NCI-H1105 treated with DMSO at 0.1 percent for 48 hours (cell line): ENCODE measurements at places on chromosomes 12 and 14.

DNA sequence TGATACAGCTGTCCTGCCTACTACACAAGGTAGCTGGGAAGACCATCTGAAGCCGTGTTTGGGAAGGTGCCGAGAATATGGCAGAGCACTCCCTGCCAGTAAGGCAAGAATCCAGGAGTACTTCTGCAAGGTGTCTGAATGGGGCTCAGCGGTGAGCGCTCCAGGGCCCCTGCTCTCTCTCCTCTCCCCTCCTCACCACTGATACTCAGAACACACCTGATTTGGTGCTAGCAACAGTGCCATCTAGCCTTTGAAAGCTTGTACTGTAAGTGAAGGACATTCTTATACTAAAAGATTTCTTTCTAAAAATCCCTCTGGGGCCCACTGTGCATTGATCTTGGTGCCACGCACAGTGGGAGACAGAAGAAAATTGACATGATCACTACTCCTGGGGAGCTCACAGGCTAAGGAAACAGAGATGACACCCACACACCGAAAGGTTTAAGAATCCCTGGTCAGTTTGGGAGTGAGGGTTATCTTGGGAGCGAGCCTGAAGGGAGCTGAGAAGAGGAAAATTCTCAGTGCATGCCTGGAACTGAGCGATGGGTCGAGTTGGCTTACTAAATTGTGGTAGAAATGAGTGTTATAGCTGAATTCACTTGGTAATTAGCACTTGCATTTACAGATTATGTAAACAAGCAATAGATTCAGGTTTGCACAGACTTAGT, 216.9 kb downstream of the NTF3 start:
- peak; percentile 95 for DNase-seq

GRCh38 chr12:65093606-65094005, 27.5 kb downstream of the WIF1 start:
- DNase-seq = no peak

DNA sequence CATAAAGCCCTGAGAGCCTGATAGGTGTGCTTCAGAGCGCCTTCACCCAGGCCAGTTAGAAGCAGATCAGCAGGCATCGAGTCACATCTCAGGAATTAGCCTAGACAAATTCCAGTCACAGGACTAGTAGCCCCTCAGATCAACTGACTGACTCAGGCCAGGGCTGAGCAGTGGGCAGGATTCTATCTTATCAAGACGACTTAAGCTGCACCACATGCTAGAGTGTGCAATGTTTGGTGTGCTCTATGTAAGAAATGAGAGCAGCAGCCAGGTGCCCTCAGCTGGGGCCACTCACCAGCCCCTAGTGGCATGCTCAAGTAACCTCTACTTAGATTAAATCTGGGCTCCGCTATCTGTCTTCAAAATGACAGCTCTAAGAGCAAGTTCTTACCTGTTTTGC, 19.7 kb upstream of the NGB start:
- no peak for DNase-seq

GRCh38 chr14:65200454-65200853, 98.1 kb upstream of the MAX start:
- DNase-seq = no peak

DNA sequence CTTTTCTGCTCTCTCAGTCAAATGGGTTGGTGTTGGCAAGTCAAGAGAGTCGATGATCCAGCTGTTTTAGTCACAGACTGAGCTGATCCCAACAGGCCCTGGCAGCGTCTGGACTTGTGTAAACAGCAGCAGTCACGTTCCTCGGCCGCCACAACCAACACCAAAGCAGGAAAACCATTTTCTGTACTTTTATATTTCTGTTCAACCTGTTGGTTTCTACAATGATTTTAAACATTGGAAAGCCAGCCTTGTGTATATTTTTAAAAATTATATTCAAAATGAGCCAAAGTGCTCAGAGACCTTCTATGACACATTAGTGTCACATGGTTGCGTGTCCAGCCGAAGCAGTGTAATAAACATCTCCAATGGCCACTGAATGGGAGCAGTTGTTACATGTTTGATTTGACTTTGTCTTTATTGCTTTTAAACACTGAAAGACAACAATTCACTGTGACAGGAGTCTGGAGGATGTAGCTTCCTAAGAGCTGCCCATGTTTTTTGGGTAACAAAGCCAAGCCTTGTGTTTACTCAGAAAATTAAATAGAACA, 5.9 kb upstream of the SIVA1 start:
- DNase-seq = peak; percentile 58

- DNase-seq = no peak
Measured at GRCh38 chr12:117098361-117099217, 627 bp downstream of the TESC start.

DNA sequence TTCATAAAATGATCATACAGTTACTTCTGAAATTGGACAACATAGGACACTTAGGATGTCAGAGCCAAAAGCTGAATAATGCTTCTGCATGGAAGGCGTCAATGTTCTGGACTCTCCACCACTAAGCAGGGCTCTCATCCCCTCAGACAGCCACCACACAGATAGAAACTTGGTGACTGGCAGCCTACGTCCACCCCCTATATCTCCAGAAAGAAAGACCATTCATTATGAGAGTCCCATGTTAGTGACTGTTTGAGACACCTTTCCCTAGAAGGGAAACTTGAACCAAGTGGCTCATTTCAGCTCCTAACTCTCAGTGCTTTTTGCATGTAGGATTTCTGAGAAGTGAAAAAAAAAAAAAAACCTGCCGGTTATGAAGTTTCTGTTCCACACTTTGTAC, 251.0 kb upstream of the FKBP4 start:
- DNase-seq = no peak

DNA sequence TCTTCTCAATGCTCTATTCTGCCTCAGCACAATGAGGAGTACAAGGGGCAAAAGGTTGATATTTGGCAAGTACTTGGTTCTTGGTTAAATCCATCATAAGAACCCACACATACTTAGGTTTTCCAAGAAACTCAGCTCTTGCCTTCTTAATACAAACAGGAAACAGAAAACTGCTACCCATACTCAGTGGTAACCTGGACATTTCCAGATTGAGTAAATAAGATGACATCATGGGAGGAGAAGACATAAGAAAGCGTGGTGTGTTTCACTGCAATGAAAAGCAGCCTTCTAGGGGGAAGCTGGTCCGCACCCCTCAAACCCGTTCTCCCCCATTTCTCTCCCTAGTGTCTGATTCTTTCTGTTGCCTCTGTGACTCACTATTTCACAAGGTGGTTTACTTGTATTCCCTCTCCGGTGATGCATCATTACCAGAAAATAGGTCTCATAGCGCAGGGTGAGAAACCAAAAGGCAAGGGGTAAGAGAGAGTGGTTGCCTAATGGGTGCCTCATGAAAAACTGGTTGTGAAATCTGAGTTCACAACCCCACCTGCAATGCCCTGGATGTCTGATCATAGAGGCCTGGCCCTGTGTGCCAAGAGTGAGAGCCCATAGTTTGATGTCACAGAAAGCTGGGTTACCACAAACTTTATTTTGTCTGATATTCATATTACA, 326.5 kb upstream of the TBX3 start:
- no peak for DNase-seq

- DNase-seq = no peak
Measured at GRCh38 chr12:13125996-13126395, 22.5 kb upstream of the GSG1 start.

- DNase-seq = no peak
Measured at GRCh38 chr12:64749461-64750200, 9.6 kb downstream of the GNS start.

DNA sequence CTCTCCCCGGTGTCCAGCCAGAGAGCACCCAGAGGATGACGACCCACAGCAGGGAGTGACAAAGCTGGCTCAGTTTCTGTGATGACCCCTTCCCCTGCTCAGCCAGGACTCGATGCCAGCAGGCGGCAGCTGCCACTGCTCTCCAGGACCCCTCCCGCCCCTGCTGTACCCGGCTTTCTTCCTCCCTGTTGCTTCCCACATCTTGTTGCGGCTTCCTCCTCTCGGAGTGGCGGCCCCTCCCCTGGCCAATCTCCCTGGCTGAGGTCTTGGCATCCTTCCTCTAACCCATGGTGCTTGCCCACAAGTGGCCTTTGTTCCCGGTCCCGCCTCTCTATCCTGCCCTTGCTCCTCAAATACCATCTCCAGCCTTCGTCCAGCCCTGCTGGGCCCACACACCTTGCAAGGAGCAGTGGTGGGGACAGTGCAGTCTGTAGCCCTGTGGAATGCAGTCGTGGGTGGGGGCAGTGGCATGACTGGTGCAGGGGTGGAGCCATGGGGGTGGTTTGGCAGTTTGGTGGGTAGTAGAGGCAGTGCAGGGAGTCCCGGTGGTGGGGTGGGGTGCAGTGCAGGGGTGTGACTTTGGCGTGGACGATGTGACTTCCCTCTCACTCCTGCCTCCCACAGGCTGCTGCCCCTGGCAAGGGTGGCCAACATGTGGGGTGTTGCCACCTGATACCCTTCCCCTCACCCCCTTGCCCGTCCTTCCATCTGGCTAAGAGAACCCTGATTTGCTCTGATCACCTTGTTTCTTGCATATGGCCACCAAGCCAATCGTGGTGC, 16.3 kb upstream of the BEGAIN start:
- DNase-seq = no peak

DNA sequence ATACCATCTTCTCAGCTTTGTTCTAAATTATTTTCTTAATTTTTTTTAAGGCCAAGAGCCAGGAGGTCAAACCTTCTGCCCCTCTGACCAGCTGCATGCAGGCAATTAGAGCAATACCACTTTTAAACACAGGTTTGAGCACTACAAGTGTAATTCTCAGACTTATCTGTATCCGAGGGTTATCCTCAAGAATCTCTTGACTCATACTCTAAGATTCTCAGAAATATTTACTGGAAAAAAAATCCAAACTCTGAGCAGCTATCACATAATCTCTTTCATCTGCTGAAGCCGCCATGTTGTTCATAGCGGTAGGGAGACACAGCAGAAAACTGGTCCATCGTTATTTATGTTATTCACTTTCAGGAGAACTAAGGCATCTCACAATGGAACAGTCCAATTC, 27.4 kb upstream of the PTHLH start:
- DNase-seq = no peak

DNA sequence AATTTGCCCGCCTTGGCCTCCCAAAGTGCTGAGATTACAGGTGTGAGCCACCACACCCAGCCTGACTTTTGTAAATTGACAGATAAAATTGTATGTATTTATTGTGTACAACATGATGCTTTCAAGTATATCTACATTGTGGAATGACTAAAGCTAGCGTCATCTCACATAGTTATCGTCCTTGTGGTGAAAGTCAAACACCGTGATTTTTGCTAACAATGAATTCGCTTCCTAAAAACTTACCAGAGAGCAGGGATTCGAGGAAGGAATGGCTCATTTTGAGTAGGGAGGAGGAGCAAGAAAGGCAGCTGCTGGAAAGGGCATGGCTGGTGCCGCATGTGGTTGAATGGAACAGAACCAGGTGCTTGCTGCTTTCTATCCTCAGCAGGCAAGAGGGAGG, 85.4 kb downstream of the LGMN start:
- DNase-seq = no peak

GRCh38 chr12:1808036-1808797, 12.1 kb upstream of the LRTM2 start:
- no peak for DNase-seq

DNA sequence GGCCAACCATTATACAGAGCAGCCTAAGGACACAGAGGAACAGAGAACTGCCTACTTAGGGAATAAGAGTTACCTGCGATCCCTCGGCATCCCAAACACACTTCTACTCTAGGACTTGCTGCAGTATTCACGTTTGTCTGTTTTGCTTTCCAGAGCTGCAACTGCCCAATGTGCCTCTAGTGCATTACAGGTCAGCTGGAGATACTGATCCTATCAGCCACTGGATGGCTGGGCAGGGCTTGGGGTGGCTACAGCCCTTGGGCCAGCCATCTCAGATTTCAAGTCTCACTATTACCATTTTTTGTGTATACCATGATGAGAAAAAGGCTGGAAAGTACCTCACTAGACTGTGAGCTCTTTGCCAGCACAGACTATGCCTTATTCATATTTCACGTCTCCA, 4.6 kb downstream of the ARF3 start:
- DNase-seq = no peak

- peak; percentile 59 for DNase-seq
Measured at GRCh38 chr14:103292426-103293374, 41.3 kb upstream of the EIF5 start.

DNA sequence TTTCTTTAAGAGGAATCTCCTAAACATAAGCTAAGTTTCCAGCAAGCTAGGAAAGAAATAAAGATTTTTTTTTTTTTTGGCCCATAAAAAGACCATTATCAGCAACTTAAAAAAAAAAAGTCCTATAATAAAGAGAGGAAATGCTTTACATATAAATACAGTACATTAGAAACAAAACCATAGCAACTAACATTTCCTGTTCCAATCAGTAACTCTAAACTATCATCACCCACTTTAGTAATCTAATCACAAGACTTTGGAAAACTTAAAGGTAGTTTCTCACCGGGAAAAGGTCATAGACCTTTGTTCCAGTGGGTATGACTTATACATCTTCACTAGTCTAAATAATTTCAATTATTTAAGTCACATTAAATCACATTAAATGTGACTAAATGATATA, 11.1 kb downstream of the SPTSSA start:
- peak; percentile 51 for DNase-seq

DNA sequence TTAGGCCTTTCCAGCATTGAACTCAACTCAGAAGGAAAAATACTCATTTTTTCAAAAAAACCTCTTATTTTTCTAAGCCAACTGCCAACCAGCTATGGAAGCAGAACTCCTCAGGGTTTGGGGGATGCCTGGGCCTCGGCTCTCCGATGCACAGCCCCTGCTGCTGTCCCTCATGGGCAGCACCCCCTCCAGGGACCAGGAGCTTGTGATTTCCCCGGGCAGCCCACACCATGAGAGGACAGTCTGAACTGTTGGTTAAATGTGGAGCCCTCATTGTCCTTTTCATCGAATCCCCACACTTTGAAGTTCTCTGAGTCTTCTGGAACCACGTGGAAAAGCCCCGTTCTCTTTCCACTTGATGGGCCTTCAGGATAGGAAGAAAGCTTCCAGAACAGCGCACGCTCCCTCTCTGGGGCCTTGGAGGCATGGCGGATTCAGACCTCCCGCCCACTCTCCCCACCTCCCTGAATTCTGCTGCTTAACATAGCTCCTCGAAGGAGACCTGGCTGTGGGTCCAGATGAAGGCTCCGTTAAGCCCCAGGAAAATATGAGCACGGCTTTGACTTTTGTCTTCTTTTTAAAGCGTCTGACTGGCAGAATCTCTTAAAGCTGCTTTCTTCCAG, 156.6 kb downstream of the CALM1 start:
- DNase-seq = no peak

DNA sequence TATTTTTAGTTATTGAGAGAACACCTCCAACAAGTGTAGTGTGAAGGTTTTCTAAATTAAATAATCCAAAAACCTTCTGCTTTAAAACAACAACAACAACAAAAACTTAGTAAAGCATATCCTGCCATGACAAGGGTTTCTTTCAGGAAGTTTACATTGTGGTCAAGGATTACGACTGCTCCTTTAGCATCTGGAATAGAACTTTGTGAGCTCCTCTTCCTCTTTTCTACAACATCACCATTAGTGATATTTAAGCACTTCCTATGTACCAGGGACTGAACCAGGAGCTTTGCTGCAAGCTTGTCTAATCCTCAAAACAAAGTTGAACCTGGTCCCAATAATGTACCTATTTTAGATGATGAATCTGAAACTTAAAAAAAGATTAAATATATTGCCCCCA, 315.4 kb upstream of the KITLG start:
- no peak for DNase-seq
